ENCODE measurements at places on chromosomes 16 and 17. TPM values are rescaled to one million over a fixed set of nuclear protein-coding genes. Genes with fewer than 3 reads are reported as not detected.
A peak's percentile ranks its signal among the peaks of the same experiment; 100 is the strongest.

Gene VAT1L
- total RNA-seq = 0.23 TPM

DNA sequence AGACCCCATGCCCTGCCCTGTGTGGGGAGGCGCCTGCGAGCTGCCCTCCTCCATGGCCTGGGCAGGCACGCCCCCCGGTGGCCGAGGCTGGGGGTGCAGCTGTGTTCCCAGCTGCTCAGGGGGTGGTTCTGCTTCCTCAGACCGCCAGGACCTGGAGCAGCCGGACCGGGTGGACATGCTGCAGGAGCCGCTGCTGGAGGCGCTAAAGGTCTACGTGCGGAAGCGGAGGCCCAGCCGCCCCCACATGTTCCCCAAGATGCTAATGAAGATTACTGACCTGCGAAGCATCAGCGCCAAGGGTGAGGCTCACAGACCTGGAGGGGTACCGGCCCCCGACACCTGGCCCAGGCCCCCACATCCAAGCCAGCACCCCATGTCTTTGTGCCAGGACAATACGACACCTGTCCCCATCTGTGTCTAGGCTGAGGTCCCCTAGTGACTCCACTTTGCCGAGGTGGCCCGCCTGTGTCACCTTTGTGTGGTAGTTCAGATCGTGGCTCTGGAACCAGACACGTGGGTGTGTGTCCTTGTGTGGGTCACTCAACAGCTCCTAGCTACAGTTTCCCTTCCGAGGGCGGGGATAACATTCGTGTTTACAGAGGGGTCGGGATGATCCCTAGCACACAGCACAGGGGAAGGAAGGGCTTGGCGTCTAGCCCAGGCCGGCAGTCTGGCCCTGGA is 9.3 kb downstream of the GJD3 start:
- peak; percentile 80 for DNase-seq

Gene CDC42EP4
- total RNA-seq = 35.5 TPM

Gene TP53TG3B
- not detected for total RNA-seq

DNA sequence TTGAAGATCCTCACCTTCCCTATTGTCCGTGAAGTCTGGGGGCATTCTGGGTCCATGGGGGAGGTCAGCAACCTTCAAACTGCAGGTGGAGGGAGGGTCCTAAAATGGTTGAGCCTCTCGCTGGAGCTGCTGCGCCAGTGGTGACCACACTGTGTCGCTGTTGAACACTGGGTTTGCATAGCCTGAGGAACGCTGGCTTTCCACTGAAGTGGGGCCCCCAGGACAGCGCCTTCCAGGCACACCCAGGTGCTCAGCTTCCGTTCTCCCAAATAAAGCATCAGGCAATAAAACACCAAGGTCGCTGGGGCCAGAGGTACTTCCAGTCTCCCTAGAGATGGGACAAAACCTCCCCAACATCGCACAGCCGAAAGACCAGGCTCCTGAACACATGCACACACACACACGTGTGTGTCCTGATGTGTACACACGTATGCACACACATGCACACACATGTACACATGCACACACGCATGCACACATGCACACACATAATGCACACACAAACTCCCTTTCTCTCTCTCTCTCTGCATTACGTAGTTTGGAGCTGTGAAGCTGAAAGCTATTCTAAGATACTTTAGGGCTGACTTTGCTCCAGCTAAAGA is 120.6 kb downstream of the IRF8 start:
- DNase-seq = no peak

DNA sequence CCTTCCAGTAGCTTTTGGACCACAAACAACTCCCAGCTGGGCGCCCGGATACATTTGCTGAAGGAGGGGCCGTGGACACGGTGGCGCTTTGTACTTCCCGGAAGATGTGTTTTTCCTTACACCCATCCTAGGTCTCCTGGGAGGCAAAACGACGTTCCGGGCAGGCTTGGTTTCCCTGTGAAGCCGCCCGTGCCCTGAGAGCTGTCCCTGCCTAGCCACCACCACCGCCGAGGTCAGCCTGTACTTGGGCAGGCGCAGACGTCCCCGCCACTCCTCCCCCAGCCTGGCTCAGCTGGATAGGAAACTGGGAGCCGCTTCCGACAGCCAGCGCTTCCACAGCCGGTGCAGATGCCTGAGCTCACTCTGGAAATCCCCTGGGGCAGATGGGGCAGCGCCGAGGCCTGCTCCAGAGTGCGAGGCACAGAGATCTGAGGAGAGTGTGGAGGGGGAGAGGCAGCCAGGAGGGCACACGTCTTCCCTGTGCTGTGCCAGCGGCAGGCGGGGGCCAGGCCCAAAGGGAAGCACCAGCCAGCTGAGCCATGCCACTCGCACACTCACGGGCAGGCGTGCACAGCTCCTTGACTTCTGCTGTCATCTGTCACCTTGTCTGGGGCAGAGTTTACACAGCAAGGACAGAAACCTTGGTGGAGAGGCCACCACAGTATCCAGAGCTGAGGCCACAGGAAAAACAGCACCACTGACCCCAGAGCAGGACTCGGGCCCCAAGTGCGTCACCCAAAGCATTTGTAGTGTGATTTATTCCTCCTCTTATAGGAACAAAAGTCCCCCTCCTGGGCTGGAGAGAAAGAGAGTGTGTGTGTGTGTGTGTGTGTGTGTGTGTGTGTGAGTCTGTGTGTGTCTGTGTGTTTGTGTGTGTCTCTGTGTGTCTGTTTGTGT is 3.0 kb downstream of the RHBDF2 start:
- DNase-seq = peak; percentile 80

GRCh38 chr17:77688369-77688768 is 270.1 kb upstream of the TNRC6C start:
- DNase-seq = no peak

Gene PRAC1
- not detected for total RNA-seq

Gene ACSM2A
- 359 TPM for total RNA-seq

Gene TTLL6
- total RNA-seq = not detected

- DNase-seq = no peak
These were observed 251.4 kb downstream of the PHKB start for GRCh38 chr16:47712276-47713224.

- no peak for DNase-seq
These were observed 42.4 kb downstream of the SYT17 start for GRCh38 chr16:19210280-19210924.

Gene CLDN7
- total RNA-seq = 20.5 TPM

DNA sequence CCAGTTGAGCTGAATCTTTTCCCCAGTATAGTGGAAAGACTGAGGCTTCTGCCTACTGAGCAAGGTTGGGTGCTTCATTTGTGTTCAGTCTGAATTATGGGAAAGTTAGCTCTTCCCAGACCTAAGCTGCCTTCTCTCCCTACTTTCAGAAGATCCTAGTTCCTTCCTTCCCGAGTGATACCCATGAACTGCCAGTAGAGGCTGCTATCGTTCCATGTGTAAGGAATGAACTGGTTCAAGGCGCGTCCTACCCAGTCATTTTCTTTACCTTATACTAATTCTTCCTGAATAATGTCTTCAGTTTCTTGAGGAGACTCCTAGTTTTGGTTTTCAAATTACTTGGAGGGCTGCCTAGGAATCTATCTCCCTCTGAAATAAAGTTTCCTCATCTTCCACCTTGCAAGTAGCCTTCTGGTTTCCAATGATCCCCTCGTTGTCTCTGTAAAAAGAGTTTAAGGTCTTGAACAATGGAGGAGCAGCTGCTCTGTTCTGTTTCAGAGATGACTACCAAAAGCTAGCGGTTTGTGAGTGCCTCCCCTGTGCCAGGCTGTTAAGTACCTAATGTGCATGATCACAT is 934 bp upstream of the AOC2 start:
- DNase-seq = no peak

Gene P2RX5
- total RNA-seq = not detected

GRCh38 chr16:50304467-50305440 is 38.4 kb downstream of the ADCY7 start:
- peak; percentile 41 for DNase-seq

Gene PRMT7
- total RNA-seq = 27.7 TPM

- no peak for DNase-seq
These were observed 139.1 kb upstream of the GSE1 start for GRCh38 chr16:85473909-85474620.

Gene CHST6
- 0.15 TPM for total RNA-seq

DNA sequence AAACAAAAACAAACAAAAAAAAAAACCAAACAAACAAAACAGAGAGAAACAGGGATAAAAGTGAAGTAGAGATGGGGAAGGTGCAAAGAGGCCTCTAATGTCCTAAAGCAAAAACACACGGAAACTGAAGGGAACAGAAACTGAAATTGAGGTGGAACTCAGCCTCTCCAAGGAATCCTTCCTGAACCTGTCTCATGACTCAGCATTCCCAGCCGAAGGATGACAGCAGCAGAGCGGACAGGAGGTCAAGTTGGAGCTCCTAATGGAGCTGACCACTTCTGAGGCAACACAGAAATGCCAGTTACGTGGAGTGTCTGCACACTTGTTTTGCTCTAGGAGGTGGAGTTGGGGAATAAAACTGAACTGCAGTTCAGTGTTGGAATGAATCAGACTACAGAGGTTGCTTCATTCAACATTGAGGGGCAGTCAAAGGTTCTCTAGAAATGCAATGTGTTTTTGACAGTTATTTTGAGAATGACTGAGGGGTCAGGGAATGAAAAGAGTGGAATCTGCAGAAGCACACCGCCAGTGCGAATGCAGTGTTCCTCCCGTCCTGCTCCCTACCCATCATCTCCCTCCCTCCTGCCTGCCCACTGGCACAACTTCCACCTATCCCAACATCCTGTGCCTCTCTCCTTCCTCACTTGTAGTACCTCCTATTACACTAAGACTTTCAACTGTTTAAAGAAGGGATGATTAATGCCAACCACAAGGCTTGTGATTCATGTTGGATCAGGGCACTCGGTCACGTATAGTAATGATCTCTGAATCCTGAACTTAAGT is 6.3 kb downstream of the UBE2O start:
- no peak for DNase-seq

Gene RAP1GAP2
- total RNA-seq = 1.9 TPM

GRCh38 chr17:76930107-76930506 is 61.9 kb downstream of the MGAT5B start:
- no peak for DNase-seq

GRCh38 chr17:3843935-3844516 is 2.0 kb downstream of the NCBP3 start:
- no peak for DNase-seq

GRCh38 chr17:40582328-40582901 is 17.1 kb upstream of the CCR7 start:
- DNase-seq = no peak

Data from left lobe of liver (tissue), 2 donors.